Thoracic aorta endothelial cell (primary cell): ENCODE measurements at places on chromosomes 1 and 21. TPM values are rescaled to one million over a fixed set of nuclear protein-coding genes. Genes with fewer than 3 reads are reported as not detected.

The WDR47 gene
- total RNA-seq = 43.8 and 45.0 TPM in 2 replicates

The APOBEC4 gene
- not detected in 2 replicates for total RNA-seq

The GUCA2A gene
- total RNA-seq = not detected in 2 replicates

The CLDN8 gene
- not detected in 2 replicates for total RNA-seq

The KDF1 gene
- not detected in 2 replicates for total RNA-seq

The KCND3 gene
- not detected in 2 replicates for total RNA-seq

The LDLRAD1 gene
- not detected in 2 replicates for total RNA-seq

The PEAR1 gene
- 45.9 and 50.5 TPM in 2 replicates for total RNA-seq

The YOD1 gene
- total RNA-seq = 12.9 and 13.6 TPM in 2 replicates

The AKR7A2 gene
- total RNA-seq = 41.1 and 47.9 TPM in 2 replicates

The KCNE1 gene
- total RNA-seq = 0.27 and 0.29 TPM in 2 replicates

The ACTL8 gene
- total RNA-seq = not detected in 2 replicates

The HES4 gene
- 9.4 and 9.9 TPM in 2 replicates for total RNA-seq

The ATP6V1G3 gene
- total RNA-seq = not detected in 2 replicates

The RAP1GAP gene
- under 0.01 and 0.07 TPM in 2 replicates for total RNA-seq

The NHLH2 gene
- total RNA-seq = 0.07 TPM in 1 of 2 replicates, not detected in the other

The PTCH2 gene
- total RNA-seq = 0.13 and 0.29 TPM in 2 replicates

The SH3D21 gene
- total RNA-seq = 2.8 and 3.1 TPM in 2 replicates

The GPR157 gene
- total RNA-seq = 3.1 and 4.5 TPM in 2 replicates
